ENCODE measurements at places on chromosomes 4 and X.
A peak's percentile ranks its signal among the peaks of the same experiment; 100 is the strongest.

DNA sequence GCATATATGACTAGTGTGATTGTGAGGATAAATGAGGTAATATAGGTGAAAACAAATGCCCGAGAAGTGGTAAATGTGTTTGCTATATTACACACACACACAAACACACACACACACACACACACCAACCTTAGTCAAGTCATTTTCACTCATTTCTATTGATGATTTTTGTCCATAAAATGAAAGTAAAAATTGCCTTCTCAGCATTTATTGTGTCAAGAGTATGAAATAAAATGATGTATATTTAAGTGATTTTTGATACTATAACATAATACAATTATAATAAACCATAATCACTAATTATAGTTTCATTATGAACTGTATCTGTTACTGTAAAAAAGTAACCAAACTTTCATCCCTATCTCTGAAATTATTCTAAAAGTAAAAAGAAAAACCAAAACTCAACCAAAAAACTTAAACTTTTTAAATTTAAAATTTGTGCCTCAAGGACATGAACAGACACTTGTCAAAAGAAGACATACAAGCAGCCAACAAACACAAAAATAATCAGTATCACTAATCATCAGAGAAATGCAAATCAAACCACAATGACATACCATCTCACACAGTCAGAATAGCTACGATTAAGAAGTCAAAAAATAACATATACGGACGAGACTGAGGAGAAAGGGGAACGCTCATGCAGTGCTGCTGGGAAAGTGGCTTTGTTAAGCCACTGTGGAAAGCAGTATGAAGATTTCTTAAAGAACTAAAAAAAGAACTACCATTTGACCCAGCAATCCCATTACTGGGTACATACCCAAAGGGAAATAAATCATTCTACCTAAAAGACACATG lies 601.0 kb downstream of the TMA16 start:
- no peak for DNase-seq

DNA sequence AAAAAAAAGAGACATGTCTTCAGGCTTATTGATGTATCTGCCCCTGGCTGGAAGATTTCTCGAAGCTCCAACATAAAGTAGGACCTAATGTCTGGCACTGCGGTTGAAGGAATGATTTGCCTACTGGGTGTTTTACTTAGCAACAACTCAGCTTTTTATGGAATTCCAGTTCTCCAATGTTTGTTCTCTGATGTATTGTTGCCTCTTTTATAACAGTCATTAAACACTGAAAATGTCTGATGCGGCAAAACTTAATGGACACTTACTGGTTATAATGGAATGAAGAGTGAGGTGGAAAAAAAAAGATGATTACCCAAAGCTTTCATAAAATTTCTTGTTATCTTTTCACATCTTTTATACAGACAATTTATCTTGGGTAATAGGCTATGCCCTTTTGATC lies 75.6 kb upstream of the ZFP42 start:
- no peak for DNase-seq

DNA sequence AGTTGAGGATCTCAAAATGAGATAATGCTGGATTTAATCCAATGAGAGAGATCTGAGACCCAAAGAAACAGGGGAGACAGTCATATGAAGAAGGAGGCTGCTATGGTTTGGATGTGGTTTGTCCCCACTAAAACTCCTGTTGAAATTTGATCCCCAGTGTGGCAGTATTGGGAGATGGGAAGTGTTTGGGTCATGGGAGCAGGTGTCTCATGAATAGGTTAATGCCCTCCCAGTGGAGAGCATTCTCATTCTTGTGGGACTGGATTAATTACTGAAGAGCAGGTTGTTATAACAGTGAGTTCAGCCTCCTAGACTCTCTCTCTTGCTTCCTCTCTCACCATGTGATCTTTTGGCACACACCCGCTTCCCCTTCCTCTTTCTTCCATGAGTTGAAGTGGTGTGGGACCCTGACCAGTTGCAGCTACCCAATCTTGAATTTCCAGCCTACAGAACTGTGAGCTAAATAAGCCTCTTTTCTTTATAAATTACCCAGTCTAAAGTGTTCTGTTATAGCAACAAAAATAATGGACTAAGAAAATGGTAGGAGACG lies 70.3 kb downstream of the PPEF2 start:
- DNase-seq = peak; percentile 33

DNA sequence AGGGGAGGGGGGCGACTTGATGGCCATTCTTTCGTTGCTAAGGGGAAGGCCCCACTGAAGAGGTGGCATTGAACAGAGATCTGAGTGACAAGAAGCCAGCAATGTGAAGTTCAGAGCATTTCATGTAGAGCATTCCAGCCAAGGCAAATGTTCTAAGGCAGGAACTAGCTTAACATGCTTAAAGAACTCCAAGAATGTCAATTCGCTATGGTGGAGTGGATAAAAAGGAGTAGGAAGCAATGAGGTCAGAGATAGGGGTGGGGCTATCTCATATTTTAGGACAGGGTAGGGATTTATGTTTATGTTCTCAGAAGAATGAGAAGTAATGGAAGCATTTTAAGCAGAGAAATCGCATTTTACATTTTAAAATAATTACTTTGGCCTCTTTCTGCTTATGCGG lies 130.9 kb downstream of the TTC29 start:
- no peak for DNase-seq

- DNase-seq = no peak
These were observed 27.9 kb downstream of the ARHGEF6 start for GRCh38 chrX:136752796-136753195.

DNA sequence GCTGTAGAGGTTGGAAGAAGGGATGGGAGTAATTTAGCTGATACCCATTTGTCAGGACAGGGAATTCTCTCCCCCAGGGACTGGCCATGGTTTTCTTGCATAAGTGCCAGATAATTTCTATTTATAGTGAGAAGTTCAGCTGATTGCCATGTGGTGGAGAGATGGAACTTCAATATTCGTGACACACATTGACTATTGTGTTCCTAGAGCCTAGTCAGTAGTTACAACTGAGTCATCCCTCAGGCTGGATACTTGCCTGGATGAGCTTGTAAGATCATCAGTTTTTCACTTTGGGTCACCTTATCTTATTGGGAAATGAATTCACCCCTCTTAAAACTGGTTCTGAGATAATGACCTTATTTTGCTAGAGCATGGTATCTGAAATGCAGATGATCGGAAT lies 32.2 kb downstream of the CFAP299 start:
- DNase-seq = no peak

DNA sequence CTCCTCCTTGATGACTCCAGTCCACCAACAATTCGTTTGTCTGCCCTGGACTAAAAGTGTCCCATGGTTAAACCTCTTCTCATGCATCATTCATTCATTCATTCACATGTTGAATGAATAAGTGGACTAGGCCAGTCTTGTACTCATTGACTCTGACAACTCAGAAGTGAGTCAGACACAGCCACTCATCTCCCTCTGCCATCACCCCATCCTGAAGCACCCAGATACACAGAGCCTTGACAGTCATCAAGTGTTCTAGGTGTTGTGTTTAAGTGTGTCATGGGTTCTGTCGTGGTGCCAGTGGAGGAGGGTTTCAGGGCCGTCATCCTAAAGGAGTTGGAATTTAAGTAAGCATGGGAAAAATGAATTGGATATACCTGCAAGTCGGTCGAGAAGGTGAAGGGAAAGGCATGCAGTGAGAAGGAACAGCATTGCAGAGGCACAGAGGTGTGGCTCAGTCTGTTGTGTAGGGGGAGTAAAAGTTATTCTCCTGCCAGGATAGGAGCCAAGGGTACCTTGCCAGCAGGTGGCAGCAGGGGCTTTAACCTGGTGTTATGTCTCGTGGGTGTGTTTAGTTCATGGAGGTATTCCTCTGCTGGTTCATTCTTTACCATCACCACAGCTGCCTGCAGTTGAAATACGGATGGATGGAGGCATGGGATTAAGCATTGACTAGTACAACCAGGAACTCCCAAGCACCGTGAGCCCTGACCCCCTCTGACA lies 18.3 kb downstream of the MAGED2 start:
- peak; percentile 18 for DNase-seq

DNA sequence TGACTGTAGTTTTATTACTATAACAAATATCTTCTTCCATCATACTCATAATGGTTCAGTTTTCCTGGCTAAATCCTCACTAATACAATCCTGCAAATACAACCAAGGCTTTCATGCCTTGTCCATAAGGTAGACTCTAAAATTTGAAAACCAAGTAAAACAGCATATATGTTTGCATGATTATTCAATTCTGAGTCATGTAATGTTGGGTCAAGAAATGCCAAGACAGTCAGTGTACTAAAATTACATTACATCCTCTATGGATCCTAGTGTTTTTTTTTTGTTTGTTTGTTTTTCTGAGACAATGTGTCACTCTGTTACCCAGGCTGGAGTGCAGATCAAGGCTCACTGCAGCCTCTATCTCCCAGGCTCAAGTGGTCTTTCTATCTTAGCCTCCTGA lies 38.6 kb upstream of the TEX13D start:
- DNase-seq = no peak

- DNase-seq = peak; percentile 70
These were observed 34.7 kb downstream of the DLG3 start for GRCh38 chrX:70479247-70479921.

- DNase-seq = no peak
These were observed 312.8 kb downstream of the TENM3 start for GRCh38 chr4:182555997-182556418.

GRCh38 chr4:85793233-85793585 lies 318.3 kb downstream of the ARHGAP24 start:
- DNase-seq = no peak

DNA sequence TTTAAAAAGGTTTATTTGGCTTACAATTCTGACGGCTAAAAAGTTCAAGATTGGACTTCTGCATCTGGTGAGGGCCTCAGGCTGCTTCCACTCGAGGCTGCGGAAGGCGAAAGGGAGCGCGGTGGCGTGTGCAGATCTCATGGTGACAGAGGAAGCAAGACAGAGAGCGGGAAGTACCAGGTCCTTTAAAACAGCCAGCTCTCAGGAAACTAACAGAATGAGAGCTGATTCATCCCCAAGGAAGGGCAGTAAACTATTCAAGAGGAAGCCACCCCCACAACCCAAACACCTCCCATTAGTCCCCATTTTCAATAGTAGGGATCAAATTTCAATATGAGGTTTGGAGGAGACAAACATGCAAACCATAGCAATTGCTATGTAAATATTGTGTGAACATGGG lies 2144.2 kb upstream of the AGA start:
- DNase-seq = no peak

- no peak for DNase-seq
These were observed 26.6 kb downstream of the TRIML2 start for GRCh38 chr4:188082796-188083195.

DNA sequence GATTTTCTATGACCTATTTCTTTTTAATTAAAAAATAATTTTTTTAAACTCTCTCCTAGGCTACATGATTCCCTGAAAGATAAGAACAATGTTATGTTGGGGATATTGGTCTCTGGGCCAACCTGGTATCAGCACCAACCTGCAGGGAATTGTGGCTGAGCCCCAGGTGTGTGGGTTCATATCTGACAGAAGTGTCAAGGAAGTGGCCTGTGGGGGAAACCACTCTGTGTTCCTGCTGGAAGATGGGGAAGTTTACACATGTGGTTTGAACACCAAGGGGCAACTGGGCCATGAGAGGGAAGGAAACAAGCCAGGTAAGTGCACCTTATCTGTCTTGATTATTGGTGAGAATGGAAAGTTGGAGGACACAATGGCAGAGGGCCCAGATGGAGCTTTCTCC lies 13.5 kb downstream of the HERC3 start:
- DNase-seq = no peak

DNA sequence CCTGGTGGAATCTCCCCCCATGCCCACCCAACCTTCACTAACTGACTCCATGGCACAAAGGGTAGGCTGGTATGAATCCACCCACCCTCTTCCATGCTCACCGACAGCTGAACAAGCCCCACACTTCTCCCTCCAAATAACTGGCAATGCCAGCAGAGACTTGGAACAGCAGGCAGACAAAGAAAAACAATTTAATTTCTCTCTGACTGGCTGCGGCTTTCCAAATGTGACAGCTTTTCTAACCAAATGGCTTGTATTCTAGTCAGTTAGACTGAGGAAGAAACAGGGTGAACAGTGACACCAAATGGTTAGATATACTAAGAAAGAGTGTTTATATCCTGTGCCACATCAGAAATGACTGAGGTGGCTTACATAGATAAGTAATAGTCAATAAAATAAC lies 199.3 kb upstream of the ADAMTS3 start:
- peak; percentile 3 for DNase-seq

GRCh38 chr4:7590899-7591298 lies 156.2 kb upstream of the PSAPL1 start:
- DNase-seq = no peak

GRCh38 chr4:107913283-107913899 lies 18.0 kb upstream of the CYP2U1 start:
- peak; percentile 68 for DNase-seq

- no peak for DNase-seq
These were observed 1214.9 kb upstream of the IGFBP7 start for GRCh38 chr4:58325070-58325469.

- peak; percentile 4 for DNase-seq
These were observed 56.0 kb upstream of the MID1 start for GRCh38 chrX:10676235-10676957.

DNA sequence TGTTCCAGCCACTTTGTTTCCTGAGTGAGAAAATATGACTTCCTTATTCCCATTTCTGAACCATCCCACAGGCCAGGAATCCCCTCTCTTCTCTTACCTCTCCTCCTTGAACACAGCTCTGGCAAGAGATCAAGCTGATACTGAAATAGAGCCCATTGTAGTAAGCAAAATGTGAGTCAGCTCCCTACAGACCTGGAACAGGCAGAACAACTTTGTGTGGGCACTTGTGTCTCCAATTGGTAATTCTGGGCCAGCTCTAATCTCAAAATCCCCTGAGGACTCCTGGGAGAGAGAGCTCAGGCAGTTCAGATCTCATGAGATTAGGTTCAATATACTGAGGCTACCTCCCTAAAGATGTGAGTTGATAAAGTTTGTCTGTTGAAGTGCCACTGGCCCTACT lies 213.5 kb downstream of the GUCY2F start:
- no peak for DNase-seq

DNA sequence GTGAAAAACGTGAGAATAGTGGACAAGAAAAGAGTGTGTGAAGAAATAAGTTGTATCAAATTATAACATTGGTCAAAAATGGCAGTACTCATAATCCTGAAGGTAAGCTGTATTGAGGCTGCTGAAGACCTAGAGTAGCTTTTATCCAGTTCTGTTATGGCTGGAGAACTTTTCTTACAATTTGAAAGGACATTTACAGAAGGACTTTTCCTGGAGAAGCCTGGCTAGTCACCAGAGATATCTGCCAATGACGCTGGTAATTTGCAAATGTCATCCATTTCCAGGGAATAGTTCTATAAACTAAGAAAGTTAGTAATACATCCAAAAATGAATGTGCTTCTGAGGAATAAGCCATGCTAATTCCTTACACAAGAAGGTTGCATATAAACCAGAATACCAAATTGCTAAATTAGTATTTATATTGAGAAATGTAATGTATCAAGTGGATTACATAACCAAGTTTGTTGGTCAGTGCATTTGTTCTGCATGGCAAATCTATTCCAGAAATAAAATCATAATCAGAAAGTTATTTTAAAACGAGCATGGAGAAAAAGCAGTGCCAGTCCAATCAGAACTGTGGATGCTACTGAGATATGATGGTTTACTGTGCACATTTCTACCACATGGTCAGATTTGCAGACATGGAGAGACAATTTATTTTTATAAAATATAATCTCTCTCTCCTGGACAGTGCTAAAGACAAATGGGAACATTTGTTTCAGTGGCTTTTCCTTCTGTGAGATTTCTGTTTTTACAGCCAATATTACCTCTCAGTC lies 743.7 kb upstream of the HS3ST1 start:
- DNase-seq = no peak
